Activated CD8-positive, alpha-beta T cell treated with anti-CD3 and anti-CD28 coated beads, Interleukin-2, amount 10 ng/mL, durations not matched to agents 7 days and 5 days (primary cell): ENCODE measurements at places on chromosomes 7 and 10.

DNA sequence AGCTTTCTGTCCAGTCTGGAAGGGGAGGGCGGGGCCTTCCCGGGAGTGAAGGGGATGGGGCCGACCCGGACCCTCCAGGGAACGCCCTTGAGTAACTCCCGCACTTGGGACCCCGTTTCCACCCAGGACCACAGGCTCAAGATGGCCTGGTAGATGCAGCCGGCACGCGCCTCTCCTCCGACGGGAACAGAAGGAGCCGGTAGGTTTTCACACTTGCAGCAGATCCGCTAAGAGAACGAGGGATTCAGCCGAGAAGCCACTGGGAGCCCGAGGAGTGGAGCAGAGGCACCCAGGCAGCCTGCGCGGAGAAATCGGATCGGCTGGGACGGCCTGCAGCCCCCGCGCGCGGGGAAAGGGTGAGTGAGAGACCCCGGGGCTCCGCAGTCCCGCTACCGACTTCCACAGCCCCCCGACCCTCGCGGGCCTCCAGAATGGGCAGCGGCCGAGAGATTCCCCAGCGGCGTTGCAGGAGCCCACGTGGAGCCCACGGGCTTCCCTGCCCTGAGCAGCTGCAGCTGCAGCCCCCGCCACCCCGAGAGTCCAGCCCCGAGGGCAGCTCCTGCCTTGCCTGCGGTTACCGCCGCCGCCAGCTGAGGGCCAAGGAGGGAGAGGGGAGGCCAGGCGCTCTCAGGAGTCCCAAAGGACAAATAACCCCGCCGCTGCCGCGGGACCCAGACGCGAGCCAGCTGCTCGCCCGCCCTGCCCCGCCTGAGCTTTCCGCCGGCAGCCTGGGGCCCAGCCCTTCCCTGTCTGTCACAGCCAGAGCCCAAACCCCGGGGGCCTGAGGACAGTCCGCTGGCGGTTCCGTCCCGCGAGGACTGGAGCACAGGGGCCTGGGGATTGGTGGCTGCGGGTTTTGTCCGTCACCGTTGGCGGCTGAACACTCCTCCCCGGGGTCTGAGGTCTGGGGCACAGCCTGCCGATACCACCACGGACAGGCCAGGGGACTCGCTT is 21.8 kb downstream of the IFT22 start:
- peaks cover 4% of the 10 kb centered on the region for H3K4me1 ChIP-seq
- DNase-seq = no peak
- no peak overlapping the region for H3K27ac ChIP-seq
- H3K36me3 ChIP-seq = peaks cover 22% of the 10 kb centered on the region
- H3K4me3 ChIP-seq = no peak overlapping the region
- H3K27me3 ChIP-seq = peaks cover 42% of the 10 kb centered on the region

GRCh38 chr7:24877790-24878311 is 102.1 kb downstream of the OSBPL3 start:
- DNase-seq = peak; percentile 28
- peak overlapping the region; percentile 54 for H3K27ac ChIP-seq
- peaks cover 22% of the 10 kb centered on the region for H3K4me1 ChIP-seq
- H3K4me3 ChIP-seq = no peak overlapping the region

GRCh38 chr10:50567384-50567783 is 56.4 kb downstream of the SGMS1 start:
- H3K27ac ChIP-seq = no peak overlapping the region
- H3K36me3 ChIP-seq = peaks cover 3% of the 10 kb centered on the region
- no peak overlapping the region for H3K4me3 ChIP-seq
- H3K27me3 ChIP-seq = no peaks in the 10 kb centered on the region

GRCh38 chr7:64834989-64835388 is 40.8 kb downstream of the ZNF138 start:
- H3K4me1 ChIP-seq = no peaks in the 10 kb centered on the region
- H3K27ac ChIP-seq = no peak overlapping the region
- no peak overlapping the region for H3K4me3 ChIP-seq
- no peaks in the 10 kb centered on the region for H3K27me3 ChIP-seq
